ENCODE measurements at places on chromosomes 16 and 17. TPM values are rescaled to one million over a fixed set of nuclear protein-coding genes. Genes with fewer than 3 reads are reported as not detected.

GRCh38 chr16:85908889-85909589, 10.1 kb downstream of the IRF8 start:
- H3K27me3 ChIP-seq: peaks cover 8% of the 10 kb centered on the region
- peaks cover 3% of the 10 kb centered on the region for H3K4me1 ChIP-seq
- DNase-seq: no peak

DNA sequence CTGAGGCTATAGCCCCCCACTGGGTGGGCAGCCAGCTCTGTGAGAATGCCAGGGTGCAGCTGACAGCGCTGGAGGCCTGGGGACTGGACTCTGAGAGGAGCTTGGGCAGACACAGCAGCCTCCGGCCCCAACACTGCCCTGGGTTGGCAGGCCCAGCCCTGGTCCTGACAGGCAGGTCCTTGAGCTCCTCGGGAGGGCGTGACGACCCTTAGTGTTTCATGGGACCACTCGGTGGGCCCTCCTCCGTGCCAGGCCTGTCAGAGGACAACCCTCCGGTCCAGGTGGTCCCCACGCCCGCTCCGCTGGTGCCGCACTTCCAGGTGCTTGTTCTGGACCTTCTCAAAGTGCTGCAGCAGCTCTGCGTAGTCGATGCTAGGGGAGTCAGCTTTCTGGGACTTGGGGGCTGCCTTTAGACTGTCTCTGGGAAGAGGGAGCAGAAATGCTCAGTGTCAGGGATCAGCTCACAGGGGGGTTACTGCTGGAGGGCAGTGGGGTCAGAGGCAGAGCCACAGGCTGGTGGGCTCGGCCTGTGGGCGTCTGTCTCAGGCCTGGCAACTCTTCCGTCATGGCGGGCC, 1.9 kb upstream of the MTSS2 start:
- H3K27ac ChIP-seq: peak overlapping the region; percentile 75
- peaks cover 33% of the 10 kb centered on the region for H3K4me1 ChIP-seq
- no peak for DNase-seq
- H3K27me3 ChIP-seq: peaks cover 20% of the 10 kb centered on the region
- peak overlapping the region; percentile 73 for H3K4me3 ChIP-seq
- H3K36me3 ChIP-seq: no peaks in the 10 kb centered on the region

GRCh38 chr17:76246080-76247066, 6.1 kb upstream of the RNF157 start:
- no peaks in the 10 kb centered on the region for H3K36me3 ChIP-seq
- H3K4me1 ChIP-seq: peaks cover 2% of the 10 kb centered on the region
- peaks cover under 1% of the 10 kb centered on the region for H3K27me3 ChIP-seq
- H3K27ac ChIP-seq: no peak overlapping the region
- DNase-seq: no peak

RABEP2 gene
- total RNA-seq: 16.0 TPM

CCDC144A gene
- 0.90 TPM for total RNA-seq

CBLN1 gene
- total RNA-seq: 3.2 TPM

DNA sequence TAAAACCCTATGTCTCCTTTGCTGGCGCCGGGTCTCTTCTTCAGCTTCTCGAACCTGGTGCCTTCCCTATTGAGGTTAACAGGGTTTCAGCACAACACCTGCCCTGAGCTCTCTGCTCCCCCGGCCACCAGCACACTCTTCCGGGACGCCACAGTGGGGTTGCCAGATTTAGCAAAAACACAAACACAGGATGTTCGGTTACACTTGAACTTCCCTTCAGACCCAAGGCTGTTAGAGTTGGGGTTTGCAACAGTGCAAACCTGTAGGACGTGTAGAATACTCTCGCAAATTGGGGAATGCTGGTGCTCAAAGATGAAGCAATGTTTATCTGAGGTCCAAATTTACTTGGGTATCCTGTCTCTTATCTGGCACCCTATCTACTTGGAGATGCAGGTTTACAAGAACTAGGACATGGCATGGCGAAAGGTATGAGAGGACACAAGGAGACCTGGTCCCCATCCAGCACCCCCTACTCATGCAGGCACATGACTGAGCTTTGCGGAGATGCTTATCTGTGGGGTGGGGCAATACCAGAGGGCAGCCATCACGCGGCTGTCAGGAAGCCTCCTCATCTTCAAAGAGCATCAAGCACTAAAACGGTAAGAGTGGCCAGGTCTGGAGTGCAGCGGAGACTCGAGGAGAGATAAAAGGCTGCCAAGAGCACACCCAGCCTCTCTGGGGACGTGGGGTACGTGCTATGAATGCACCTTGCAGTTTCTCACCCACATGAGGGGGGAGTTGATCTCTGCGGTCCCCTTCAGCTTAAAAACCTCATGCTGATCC, 52.8 kb downstream of the SDK2 start:
- no peak overlapping the region for H3K4me3 ChIP-seq
- H3K27ac ChIP-seq: no peak overlapping the region
- peaks cover 12% of the 10 kb centered on the region for H3K27me3 ChIP-seq
- peaks cover 6% of the 10 kb centered on the region for H3K4me1 ChIP-seq
- no peaks in the 10 kb centered on the region for H3K36me3 ChIP-seq
- DNase-seq: no peak
